Effector memory CD8-positive, alpha-beta T cell (primary cell): ENCODE measurements at places on chromosomes 3 and 15.

- DNase-seq: no peak
Measured at GRCh38 chr3:47841786-47842349, 38.9 kb downstream of the DHX30 start.

- DNase-seq: no peak
Measured at GRCh38 chr3:61657689-61658088, 96.3 kb downstream of the PTPRG start.

GRCh38 chr3:106261915-106262683 lies 393.3 kb upstream of the CBLB start:
- no peak for DNase-seq

DNA sequence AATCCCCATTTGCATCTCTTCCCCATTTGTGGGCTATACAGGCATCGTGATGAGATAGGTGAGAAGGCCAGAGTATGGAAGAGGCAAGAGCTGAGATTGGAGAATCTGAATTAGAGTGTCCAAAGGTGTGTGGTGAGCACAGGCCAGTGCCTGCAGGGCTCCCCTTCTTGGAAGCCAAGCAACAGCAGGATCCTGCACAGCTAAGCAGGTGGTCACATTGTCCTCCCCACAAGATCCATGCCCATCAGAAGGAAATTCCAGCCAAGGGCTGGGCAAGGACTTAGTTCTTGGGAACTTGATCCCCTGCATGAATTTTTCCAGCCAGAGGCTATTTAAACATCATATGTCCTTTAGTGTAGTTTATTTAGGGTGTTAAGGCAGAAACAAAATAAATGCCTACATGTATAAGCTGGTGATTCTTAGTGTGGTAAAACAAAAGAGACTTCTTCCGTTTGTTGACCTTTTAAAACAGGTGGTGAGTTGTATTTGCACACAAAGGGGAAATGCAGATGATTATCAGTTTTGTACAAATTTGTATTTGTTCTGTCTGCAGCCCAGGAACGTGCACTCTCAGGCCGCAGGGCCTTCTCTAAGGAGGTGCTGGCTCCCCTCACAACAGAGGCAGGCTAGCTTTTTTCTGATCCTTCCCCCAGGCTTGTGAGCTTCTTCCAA lies 110.2 kb downstream of the PLCL2 start:
- no peak for DNase-seq

GRCh38 chr15:86916671-86917360 lies 837.1 kb downstream of the AGBL1 start:
- DNase-seq: no peak

DNA sequence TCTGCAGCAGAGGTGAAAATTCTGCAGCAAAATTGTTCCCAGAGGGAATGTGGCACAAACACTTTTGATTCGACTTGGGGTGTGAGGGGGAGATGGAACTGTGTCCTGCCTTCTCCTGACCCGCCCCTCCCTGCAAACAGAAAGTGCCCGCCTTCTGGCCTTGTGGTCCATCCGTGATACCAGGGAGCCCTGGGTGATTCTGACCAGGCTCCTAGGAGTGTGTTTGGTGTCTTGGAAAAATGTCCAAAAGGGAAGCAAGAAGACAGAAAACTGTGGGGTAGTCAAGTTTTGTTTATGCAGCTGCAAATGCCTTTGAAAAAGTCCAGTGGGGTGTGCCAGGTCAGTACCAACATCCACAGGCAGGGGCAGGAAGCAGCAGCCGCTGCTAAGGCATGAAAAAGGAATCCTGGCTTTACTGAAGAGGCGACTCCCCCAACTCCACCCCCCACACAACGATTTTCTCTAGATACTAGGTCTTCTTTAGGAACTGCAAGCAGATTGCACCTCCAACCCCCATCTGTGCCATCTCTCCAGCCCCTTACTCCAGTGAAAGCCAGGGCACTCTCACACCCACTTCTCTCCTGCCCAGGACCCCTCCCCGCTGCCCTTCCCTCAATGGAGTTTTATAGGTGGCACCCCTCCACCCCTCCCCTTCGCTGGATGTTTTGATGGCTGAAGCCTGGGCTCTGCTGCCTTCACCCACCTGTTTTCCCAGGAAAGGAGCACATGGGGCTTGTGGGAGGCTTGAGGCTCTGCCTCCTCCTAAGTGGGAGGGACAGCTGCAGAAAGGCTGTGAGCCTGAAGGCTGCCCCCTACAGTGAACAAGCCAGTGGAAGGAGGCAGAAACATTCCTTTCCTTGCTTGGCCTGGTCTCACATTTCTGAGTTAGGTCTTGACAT lies 82.4 kb upstream of the HERC1 start:
- DNase-seq: no peak

- no peak for DNase-seq
Measured at GRCh38 chr3:88816445-88816844, 291.0 kb upstream of the EPHA3 start.

DNA sequence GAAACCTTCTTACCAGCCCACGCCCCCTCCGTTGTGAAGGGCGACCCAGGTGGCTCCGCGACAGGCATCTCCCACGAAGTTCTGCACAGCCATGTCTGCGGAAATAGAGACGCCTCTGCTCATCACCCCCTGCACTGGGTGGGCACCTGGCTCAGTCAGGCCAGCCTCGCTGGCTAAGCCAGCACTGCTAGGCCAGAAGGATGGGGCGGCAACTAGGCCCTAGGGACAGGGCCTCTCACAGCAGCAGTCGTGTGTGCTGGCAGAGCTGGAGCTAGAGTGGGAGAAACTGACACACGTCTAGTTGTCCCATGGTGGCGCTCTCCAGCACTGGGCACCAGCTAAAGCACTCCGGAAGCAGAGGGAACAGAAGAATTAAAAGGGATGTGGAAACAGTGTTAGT lies 12.5 kb upstream of the ZXDC start:
- no peak for DNase-seq

GRCh38 chr15:65957451-65957850 lies 88.2 kb downstream of the RAB11A start:
- DNase-seq: no peak

- no peak for DNase-seq
Measured at GRCh38 chr3:38457111-38458003, 3.7 kb downstream of the ACVR2B start.

GRCh38 chr3:123831420-123831819 lies 52.7 kb downstream of the MYLK start:
- DNase-seq: no peak

- DNase-seq: no peak
Measured at GRCh38 chr3:9915254-9916141, 1.4 kb upstream of the IL17RC start.

- DNase-seq: peak; percentile 38
Measured at GRCh38 chr3:10189557-10190354, 25.0 kb downstream of the IRAK2 start.

- DNase-seq: no peak
Measured at GRCh38 chr3:87810452-87811016, 248.3 kb downstream of the CGGBP1 start.

DNA sequence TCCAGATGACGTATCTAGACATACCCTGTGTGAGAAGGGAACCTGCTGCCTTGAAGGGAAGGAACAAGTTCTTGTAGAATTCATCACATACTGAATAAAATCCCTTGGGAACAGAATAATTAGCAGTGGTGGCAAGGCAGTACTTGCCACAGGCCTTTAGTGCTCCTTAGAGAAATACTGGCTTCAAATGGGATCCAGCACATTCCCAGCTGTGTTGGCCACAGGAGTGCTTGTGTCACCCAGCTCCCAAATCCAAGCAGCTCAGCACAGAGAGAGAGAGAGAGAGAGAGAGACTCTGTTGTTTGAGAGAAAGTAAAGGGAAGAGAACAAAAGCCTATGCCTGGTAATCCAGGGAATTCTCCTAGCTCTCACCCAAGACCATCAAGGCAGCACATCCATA lies 969.0 kb upstream of the ALCAM start:
- no peak for DNase-seq

GRCh38 chr15:51051776-51052175 lies 42.9 kb downstream of the TNFAIP8L3 start:
- DNase-seq: no peak

DNA sequence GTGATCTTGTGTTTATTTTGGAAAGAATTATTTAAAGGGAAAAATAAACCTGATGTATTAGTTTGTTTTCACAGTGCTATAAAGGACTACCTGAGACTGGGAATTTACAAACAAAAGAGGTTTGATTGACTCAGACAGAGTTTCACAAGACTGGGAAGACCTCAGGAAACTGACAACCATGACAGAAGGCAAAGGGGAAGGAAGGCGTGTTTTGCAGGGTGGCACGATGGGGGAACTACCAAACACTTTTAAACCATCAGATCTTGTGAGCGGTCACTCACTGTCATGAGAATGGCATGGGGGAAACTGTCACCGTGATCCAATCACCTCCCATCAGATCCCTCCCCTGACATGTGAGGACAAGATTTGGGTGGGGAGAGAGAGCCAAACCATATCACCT lies 87.0 kb downstream of the TP63 start:
- DNase-seq: no peak

DNA sequence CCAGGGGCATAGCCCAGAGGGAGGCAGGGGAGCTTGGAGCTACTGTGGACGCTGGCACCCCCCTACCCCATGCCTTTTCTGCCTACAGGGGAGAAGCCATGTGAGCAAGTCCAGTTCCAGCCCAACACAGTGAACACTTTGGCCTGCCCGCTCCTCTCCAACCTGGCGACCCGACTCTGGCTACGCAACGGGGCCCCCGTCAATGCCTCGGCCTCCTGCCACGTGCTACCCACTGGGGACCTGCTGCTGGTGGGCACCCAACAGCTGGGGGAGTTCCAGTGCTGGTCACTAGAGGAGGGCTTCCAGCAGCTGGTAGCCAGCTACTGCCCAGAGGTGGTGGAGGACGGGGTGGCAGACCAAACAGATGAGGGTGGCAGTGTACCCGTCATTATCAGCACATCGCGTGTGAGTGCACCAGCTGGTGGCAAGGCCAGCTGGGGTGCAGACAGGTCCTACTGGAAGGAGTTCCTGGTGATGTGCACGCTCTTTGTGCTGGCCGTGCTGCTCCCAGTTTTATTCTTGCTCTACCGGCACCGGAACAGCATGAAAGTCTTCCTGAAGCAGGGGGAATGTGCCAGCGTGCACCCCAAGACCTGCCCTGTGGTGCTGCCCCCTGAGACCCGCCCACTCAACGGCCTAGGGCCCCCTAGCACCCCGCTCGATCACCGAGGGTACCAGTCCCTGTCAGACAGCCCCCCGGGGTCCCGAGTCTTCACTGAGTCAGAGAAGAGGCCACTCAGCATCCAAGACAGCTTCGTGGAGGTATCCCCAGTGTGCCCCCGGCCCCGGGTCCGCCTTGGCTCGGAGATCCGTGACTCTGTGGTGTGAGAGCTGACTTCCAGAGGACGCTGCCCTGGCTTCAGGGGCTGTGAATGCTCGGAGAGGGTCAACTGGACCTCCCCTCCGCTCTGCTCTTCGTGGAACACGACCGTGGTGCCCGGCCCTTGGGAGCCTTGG lies 5.6 kb downstream of the CIB1 start:
- DNase-seq: no peak

DNA sequence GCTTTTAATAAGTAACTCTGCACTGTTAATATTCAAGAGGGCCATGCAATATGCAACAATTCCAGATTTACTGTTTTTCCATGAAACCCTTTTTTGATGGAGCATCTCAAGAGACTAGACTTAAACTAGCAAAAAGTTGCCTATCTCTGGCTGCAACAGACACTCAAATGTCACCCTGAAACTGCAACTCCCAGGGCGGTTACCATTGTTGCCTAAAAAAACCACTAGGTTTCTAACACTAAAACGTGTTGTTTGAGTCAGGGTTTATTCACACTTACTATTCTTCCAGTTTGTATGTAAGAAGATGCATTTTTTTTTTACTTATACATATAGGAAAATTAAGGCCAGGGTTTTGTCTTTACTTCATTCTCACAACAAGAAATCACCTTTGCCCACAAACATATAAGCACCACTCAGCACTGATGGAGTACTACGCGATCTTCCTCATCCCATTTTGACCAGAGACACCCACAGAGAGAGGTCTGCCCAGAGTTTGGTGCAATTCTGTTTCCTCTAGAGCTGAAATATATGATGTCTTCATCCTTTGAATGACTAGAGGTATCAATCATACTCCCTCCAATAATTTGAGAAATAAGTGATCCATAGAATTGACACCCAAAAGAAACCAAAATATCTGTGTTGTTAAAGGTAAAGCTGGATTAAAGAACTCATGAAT lies 124.0 kb upstream of the SNTN start:
- DNase-seq: no peak

- no peak for DNase-seq
Measured at GRCh38 chr15:73752806-73753193, 351 bp downstream of the INSYN1 start.

- DNase-seq: no peak
Measured at GRCh38 chr3:123971406-123971805, 10.4 kb upstream of the CCDC14 start.

GRCh38 chr15:52379395-52380106 lies 83.9 kb upstream of the MYO5C start:
- DNase-seq: no peak

GRCh38 chr15:61100512-61100911 lies 128.6 kb downstream of the RORA start:
- DNase-seq: no peak

DNA sequence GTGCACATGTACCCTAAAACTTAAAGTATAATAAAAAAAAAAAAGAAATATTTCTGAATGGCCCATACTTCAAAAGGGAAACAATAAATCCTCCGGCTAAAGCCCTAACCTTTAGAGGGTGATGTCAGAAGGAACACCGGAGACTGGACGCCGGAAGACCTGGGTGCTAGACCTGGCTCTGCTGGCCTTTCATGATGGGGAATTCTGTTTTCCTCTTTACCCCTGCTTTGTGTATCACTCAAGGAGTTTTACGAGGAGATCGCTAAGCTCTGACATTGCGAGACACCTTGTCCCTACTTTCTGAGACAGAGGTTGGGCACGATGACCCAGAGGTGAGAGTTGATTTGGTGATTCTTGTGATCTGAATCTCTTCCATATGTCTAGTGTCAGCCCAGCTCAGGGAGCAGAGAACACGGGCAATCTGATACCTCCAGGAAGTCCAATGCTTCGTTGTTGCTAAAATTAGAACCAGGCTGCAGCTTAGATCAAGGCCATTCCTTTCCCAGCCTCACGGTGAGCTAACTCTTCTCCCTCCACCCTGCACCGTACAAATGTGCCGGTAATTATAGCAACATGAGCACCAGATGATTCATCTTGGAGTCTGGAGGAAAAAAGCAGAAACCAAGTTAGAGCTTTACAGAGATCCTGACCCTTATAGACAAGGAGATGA lies 42.0 kb upstream of the CFAP161 start:
- no peak for DNase-seq

- no peak for DNase-seq
Measured at GRCh38 chr15:63211549-63211948, 22.1 kb downstream of the RAB8B start.

DNA sequence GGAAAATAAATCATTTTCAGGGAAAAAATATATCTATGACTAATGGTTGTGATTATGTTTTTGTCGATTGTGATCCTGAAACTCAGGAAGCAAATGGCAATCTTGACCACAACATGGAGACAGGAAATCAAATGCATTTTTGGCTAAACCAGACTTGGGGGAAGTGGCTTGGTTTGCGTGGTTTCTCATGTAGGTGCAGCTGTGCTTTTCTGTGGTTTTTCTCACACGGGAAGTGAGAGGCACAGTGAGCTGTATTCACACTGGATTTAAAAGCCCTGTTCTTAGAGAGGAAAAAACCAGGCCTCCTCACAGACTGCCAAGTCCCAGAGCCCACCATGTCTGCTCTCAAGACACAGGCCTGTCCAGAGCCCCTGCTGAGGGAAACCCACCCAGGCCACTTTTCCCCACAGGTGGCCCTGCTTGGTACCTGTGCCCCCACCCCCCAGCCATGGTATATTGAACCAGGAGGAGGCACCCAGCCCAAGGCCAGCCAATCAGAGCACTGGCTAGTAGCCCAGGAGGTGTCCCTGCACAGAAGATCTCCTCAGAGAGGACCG lies 46.1 kb downstream of the BTD start:
- DNase-seq: peak; percentile 45
